ENCODE measurements at places on chromosomes 12 and 14. TPM values are rescaled to one million over a fixed set of nuclear protein-coding genes. Genes with fewer than 3 reads are reported as not detected.

Gene NPAS3
- total RNA-seq, result 0.34 TPM

GRCh38 chr12:64944966-64945365, 120.5 kb downstream of the TBC1D30 start:
- DNase-seq, result no peak

GRCh38 chr12:67772267-67773169, 124.0 kb downstream of the DYRK2 start:
- DNase-seq, result no peak

GRCh38 chr14:24979725-24980239, 70.2 kb downstream of the STXBP6 start:
- DNase-seq, result no peak

GRCh38 chr12:68487721-68488309, 122.9 kb upstream of the RAP1B start:
- DNase-seq, result no peak

Gene TMTC2
- total RNA-seq, result 6.2 TPM

- DNase-seq, result no peak
Measured at GRCh38 chr14:96904201-96904600, 107.0 kb downstream of the VRK1 start.

DNA sequence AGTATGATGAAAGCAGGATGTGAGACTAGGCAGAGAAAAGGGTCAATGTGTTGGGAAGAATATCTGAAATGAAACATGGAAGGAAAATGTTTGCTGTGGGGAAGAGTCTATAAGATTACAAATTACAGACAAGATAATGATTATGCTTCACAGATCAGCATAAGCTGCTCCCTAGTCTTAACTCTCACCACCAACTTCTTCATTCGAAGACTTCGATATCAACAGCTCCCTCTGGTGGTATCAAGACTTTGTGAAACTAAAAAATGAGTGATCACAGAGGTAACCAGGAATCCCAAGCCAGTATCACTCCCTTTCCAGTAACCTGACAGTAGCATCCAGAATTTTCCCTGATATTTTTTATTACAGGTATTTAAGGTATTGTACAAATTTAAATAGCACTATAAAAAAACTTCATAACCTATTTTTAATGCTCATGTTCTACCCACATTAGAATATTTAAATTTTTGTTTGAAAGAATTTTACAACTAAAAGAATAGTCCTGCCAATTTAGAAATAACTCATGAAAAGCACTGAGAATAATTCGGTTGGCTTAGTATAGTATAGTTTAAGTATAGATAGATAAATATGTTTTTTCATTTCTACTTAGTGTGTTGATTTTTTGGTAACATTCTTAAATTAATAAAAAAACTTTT, 84.4 kb downstream of the C2CD5 start:
- DNase-seq, result no peak

DNA sequence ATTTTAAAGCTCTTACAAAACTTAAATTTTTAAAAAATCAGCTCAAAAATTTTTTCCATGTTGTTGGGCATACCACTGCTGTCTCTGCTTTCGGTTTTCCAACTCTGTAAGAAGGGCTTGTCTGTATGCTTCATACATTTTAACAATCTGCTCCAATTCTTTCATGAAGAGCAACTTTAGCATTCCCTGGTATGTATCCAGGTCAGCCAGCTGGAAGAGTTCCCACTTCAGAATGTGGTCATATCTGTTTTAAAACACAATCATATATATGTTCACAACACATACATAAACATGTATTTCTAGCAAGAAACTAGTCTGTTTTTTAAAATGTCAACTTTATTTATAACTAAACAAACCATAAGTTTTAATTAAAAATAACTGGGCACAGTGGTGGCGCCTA, 33.0 kb downstream of the SAV1 start:
- DNase-seq, result no peak

DNA sequence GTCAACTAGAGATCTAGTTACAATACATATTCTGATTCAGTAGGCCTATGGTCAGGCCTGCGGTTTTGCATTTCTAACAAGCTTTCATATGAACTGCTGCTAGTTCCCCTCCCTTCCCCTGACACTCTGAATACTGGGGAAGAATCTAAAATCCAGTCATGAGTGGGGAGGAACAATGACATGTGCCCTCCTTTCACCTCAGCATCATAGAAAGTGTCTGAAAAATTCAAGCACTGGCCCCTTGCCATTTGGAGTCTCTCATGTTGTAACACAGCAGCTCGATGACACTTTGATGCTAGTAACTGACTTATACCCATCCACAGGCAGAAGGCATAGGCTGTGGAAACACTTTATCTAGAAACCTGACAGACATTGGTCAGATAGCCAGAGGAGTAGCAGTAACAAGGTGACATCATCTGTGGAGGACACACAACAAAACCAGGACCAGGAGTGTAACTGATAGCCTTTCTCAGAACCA, 161.9 kb upstream of the RASSF8 start:
- DNase-seq, result no peak

GRCh38 chr12:109330282-109331230, 17.1 kb upstream of the MYO1H start:
- DNase-seq, result no peak

Gene SOAT2
- total RNA-seq, result not detected

DNA sequence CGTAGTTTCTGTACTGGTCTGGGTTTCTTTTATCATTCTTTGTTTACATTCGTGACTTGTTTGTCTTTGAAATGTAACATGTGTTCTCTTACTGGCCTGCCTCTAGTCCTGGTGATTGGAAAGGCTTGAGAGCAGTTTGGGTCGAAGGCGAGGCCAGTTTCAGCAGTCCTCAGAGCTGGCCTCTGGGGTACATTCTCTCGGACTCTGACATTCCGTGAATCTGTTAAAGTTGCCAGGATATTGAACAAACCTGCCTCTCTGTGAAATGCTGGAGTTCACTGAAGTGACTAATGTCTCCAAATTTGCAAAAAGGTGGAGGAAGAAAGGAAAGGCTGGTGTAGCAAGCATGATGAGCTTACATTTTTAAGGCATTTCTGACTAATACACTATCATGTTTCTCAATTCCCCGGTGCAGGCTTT, 1.5 kb downstream of the PLEKHA5 start:
- no peak for DNase-seq

Gene CD27
- 0.53 TPM for total RNA-seq

- DNase-seq, result no peak
Measured at GRCh38 chr12:19005257-19005801, 124.2 kb upstream of the PLEKHA5 start.

Gene SLC8A3
- not detected for total RNA-seq

DNA sequence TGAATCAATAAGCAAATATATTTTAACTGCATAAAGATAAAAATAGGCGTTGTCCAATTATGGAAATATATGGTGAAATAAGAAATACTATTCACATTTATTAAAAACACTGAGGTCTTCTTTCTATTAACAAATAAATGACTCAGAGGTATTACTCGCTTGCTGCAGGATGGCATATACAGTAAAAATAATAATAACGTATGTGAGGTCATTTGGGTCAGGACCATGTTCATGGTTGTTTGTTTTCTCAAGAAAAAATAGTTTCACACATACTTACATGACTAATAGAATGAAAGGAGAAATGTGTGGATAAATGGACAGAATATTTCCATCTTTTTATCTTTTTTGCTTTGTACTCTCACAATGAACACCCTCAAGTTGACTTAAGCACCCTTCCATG, 46.5 kb upstream of the RTL1 start:
- DNase-seq, result no peak

DNA sequence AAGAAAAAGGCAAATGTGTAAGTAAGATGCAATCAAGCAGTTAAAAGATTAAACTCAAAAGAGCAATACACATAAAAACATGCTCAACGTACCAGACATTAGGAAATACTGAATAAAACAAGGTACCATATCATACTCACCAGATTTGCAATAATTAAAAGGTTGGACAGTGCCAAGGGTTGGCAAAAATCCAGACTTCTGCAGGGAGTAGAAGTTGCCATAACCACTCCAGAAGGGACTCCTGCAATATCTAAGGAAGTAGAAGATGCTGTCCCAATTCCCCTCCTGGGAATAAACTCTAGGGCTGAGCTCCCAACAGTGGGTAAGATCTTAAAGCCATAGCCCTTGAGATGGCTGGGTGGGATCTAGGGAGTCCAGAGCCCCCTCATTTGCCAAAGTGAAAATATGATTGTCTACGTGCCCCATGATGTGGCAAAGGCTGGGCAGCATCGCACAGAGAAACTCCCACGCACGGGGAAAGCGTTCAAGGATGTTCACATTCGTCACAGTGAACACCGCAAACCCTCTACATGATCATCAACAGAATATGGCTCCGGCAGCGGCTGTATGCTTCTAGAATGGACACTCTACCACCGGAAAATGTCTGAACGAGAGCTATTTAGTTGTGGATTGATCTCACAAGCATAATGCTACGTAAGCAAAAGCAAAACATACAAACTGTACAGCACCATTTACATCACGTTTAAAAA, 12.3 kb downstream of the KCTD10 start:
- DNase-seq, result no peak

GRCh38 chr12:70721656-70722357, 84.6 kb upstream of the PTPRB start:
- DNase-seq, result no peak

Gene PGF
- 529 TPM for total RNA-seq

GRCh38 chr12:50425589-50426258, 25.0 kb downstream of the LARP4 start:
- DNase-seq, result no peak

- no peak for DNase-seq
Measured at GRCh38 chr14:67577181-67577808, 22.8 kb downstream of the PIGH start.

Gene CRY1
- total RNA-seq, result 10.6 TPM

Gene RBP5
- total RNA-seq, result 5.5 TPM

Gene SPTSSA
- 13.3 TPM for total RNA-seq

GRCh38 chr14:41973178-41973577, 366.5 kb downstream of the LRFN5 start:
- DNase-seq, result no peak

All from glomerular endothelial cell (primary cell).